ENCODE measurements at places on chromosomes 5 and 9.

- DNase-seq: no peak
Measured at GRCh38 chr5:35316611-35317274, 86.5 kb upstream of the PRLR start.

DNA sequence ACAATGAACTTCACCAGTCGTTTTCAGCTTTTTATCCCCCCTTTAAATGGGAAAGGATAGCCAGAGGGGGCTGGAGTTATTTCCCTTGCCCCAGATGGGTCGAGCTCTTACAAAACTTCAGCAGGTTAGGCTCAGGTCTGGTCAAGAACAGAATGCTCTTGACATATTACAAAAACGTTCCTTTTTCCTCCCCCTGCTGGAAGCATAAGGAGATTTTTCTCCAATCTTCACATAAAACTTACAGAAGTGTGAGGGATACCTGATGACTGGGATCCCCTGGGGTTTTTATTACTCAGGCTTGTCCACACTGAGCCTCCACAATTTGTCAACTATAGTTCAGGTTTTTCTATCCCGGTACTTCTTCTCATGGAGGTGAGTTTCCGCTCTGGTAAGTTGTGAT is 60.8 kb downstream of the CSF2 start:
- DNase-seq: no peak

GRCh38 chr5:124103671-124104070 is 591.7 kb downstream of the CSNK1G3 start:
- no peak for DNase-seq

DNA sequence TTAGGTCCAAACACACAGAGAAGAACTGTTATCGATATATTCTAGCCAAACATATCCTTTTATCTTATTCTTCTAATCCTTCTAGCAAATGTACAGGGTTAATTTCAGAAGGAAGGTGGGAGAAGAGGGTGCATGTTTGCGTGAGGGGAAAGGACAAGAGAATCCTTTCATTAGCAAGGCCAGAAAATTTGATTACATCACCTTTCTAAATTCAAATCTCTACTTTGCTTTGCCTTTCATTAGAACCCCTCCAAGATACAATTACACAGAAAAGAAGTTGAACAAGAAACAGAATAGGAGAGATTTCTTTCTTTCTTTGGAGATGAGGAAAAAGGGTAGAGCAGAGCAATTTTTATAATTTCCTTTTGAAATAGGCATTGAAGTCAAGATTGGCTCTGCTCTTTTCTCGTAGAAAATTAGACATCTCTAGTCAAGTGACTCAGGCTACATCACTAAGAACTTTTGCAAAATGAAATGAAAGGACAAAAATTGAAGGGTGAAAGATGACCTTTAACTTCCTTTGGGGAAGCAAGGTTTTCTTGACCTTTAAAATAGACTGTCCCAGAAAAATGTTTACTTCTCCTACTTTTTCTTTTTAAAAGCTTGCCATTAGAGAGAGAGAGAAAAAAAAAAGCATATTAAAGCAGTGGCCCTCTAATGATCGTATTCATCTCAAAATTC is 81.2 kb downstream of the TTLL11 start:
- DNase-seq: no peak

- no peak for DNase-seq
Measured at GRCh38 chr9:13322828-13323550, 43.5 kb upstream of the MPDZ start.
